Esophagus squamous epithelium (tissue), 5 donors: ENCODE measurements at places on chromosomes 5 and 9. TPM values are rescaled to one million over a fixed set of nuclear protein-coding genes. Genes with fewer than 3 reads are reported as not detected.
A peak's percentile ranks its signal among the peaks of the same experiment; 100 is the strongest.

DNA sequence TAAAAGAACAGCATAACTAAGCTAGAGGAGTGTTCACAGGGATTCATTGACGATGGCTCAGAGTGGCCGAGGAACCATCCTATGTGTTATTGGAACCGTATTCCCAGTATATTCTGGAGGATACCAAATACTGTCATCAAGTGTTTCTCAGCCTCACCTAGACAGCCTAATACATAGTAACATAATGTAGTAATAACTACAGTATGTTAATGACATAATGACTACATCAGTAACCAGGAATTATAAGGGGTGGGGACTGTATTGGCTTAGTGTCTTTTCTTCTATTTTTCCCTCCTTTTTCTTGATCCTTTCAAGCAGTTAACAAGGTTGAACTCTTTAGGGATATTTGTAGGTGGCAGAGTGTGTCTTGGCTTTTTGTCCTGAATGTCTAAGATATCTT, 26.6 kb upstream of the C9 start:
- DNase-seq: no peak

DNA sequence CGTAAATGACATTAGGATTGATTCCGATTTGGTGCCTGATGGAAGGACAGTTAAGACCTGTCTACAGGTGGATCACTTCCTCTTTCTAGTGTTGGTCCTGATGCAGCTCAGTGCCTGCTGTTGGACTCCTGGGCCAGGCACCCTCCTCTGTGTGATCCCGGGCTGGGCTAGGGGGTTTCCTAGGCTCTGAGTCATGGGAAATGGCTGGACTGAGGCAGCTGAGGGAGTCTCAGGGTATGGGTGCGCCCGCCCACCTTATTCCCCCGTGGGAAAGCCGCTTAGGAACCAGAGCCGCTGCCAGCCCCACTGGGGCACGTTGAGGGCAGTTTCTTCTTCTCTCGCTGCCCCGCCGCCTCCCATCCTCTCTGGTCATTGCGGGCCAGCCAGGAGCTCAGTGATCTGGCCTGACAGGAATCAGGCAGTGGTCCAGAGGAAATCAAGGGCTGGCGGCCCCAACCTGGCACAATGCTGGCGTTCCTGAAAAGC, 12.9 kb downstream of the TCF7 start:
- no peak for DNase-seq

DNA sequence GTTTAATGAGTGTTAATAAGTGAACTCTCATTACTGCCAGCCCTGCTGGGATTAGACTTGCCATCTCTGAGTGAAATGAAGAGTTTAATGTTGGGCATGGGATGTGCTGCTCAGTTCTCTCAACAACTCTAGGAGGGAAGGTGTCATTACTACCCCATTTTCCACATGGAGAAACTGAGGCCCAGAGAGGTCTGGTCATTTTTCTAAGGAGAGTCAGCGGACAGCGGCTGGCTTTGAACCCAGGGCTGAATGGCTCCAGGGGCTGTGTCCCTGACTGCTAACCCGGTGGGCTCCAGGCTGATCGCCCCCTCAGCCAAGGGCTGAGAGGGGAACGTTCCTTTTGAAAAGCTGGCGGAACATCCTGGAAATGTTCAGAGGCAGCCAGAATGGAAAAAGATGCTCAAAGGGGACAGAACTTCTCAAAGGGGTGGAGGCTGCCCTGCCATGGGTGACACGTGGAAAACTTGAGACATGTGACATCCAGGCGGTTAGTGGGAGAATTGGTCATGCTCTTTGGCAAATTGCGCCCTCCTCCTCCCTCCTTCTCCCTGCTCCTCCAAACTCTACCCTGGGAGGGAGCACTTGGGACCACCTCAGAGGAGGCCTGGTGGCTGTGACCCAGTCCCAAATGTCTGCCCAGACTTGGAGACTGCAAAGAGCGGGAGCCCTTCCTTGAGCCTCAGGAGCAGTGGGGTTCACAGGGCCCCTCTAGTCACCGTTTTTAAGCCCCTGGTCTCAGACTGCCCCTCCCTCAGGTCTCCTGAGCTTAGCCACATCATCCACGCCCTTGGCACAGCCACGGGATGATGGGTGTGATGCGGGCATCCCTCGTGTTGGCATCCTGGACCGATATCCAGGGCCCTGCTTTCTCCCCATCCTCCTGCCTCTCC, 28.7 kb downstream of the DNM1 start:
- DNase-seq: no peak

- DNase-seq: no peak
Measured at GRCh38 chr5:34535433-34535832, 120.7 kb upstream of the RAI14 start.

- DNase-seq: no peak
Measured at GRCh38 chr9:13190040-13190439, 89.5 kb downstream of the MPDZ start.

- no peak for DNase-seq
Measured at GRCh38 chr9:137582286-137582860, 3.6 kb upstream of the DPH7 start.

- no peak for DNase-seq
Measured at GRCh38 chr5:165143741-165144140, 1638.3 kb downstream of the MAT2B start.

DNA sequence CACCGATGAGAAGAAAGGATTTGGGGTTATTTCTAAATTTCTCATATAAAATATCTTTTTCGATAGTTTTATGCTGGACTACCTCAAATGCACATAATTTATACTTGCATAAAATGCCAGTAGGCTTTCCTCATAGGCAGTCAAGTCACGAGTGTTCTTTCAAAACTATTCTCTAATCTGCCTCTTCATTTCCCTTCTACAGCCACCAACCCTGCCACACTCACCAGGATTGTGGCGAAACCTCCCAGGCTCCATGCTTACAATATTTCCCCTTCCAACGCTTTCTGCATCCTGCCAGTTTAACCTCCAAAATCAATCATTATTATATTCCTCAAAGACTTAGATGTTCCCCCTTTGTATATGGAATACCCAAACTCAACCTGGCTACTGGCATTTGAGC, 65.4 kb downstream of the FRMD3 start:
- DNase-seq: no peak

- DNase-seq: no peak
Measured at GRCh38 chr9:114274217-114274616, 48.7 kb upstream of the ORM1 start.

DNA sequence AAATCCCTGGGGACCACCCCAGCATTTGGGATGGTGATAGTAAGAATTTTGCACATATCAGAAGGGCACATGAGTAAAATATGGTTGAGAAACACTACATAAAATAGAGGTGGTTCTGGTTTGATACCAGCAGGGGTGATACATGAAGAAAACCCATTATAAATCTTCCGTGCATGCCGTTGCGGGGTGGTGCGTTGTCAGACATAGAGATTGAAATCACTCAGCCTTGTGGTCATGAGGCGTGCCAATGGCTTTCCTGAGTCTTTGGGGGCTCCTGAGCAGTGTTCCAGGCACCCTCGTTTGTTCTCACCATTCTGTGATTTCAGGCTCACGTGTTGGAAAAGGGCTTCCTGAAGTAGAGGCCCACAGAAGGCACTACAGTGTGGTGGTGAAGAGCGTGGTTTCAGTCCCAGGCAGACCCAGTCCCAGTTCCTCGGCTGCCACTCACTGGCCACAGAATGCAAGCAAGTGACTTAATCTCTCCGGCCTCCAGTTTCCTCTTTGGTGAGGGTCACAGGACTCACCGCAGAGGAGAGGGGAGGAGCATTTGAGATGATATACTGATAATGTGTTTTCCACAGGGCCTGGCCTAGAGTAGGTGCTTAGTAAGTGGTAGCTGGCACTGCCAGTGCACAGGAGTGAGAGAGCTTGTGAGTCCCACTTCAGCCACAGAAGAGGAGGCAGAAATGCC, 20.5 kb upstream of the GLRX start:
- peak; percentile 26 for DNase-seq

GRCh38 chr9:1871626-1872419, 143.3 kb upstream of the SMARCA2 start:
- DNase-seq: no peak

DNA sequence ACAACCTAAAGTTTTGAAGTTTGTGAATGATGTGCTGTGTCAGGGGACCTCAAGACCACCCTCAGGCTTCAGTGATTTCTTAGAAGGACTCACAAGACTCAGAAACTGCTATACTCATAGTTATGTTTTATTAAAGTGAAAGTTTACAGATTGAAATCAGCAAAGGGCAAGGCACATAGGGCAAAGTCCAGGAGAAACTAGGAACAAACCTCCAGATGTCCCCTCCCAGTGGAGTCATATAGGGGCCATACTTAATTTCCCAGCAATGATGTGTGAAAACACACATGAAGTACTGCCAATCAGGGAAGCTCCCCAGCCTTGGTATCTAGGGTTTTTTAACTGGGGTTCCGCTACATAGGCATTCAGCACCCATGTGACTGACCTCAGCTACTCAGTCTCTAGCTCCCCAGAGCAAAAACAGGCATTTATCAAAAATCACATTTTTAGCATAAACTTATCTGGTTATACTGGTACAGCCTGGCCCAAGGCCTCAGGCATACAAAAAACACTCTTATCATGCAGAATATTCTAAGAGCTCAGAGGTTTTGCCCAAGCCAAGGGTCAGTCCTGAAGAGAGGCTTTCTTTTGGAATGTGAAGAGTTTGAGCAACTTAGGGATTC, 74.7 kb upstream of the ANKRD55 start:
- no peak for DNase-seq

DNA sequence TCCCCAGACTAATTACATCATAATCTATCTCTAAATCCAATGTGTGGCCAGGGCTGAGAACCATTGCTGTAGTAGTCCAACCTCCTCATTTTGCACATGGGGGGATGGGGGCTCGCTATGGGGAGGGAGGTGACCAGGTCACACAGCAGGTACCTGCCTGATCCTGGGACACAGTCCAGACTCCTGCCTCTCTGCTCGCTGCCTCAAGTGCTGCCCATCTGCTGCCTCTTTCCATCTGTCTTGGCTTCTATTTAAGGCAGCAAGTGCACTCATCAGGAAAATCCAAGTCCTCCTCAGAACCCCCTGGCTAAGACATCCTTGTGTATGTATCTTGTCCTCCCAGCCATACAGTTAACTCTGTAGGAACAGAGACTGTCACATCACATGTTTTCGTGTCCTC, 57.7 kb upstream of the FRRS1L start:
- no peak for DNase-seq

GRCh38 chr5:165616490-165617405, 2111.3 kb downstream of the MAT2B start:
- DNase-seq: no peak

GRCh38 chr5:36790847-36791246, 85.7 kb upstream of the NIPBL start:
- no peak for DNase-seq

DNA sequence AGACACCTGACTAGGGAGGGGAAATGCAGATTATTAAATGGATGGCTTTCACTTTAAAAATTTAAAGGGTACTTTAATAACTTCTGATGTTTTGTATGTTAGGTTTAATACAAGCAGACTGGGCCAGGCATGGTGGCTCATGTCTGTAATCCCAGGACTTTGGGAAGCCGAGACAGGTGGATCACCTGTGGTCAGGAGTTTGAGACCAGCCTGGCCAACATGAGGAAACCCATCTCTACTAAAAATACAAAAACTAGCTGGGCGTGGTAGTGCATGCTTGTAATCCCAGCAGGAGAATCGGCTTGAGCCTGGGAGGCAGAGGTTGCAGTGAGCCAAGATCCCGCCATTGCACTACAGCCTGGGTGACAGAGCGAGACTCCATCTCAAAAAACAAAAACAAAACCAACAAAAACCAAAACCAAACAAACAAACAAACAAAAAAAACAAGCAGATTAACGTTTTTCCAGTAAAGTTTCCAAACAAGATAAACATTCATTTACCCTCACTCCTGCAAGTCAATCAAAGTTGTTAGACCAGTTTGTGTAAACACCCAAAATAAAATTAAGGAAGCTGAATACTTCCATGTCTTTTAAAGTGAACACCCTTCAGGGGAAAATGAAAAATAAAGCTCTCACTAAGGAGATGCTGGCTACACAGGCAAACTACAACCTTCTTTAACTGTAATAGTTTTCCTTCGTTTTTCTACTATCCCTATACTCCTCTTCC, 14.1 kb downstream of the ETF1 start:
- no peak for DNase-seq

GRCh38 chr9:113738496-113738892, 137.6 kb upstream of the ZNF618 start:
- DNase-seq: no peak

DNA sequence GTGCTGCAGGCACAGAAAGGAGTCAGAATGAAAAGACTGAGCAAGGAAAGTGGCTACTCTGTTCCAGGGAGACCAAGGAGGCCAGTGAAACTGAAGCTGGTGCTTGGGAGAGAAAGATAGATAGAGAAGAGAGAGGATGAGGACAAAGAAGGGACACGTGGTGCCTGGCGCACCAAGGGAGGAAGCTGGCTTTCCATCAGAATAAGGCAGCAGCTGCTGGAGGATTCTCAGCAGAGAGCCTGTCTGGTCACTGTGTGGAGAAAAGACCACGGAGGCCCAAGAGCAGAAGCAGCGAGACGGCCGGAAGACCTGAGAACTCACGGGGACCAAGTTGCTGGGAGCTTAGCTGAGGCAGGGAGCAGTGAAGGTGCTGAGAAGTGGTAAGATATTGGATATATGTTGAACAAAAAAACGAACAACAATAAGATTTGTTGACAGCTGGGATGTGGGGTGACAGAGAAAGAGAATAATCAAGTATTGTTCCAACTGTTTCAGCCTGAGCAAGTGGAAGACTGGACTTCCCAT, 116.1 kb downstream of the SEMA5A start:
- no peak for DNase-seq

GRCh38 chr9:122202111-122202510, 26.6 kb downstream of the LHX6 start:
- DNase-seq: no peak

B4GALT1 gene
- total RNA-seq: 43.9 TPM

CCL27 gene
- not detected for total RNA-seq

TAF11L10 gene
- total RNA-seq: not detected

SEMA5A gene
- total RNA-seq: 8.2 TPM

BRINP1 gene
- 0.11 TPM for total RNA-seq

SEPTIN8 gene
- 42.0 TPM for total RNA-seq

FAM151B gene
- 0.92 TPM for total RNA-seq

PHF19 gene
- 40.0 TPM for total RNA-seq

DCTN4 gene
- total RNA-seq: 31.8 TPM

SURF2 gene
- total RNA-seq: 31.0 TPM
